ENCODE measurements at places on chromosomes 11 and 22. TPM values are rescaled to one million over a fixed set of nuclear protein-coding genes. Genes with fewer than 3 reads are reported as not detected.

Gene IFITM1
- 179 TPM for total RNA-seq

Gene CADM1
- total RNA-seq = 35.4 TPM

Gene GLB1L2
- 17.0 TPM for total RNA-seq

Gene OR51B4
- 6.9 TPM for total RNA-seq

- no peak for DNase-seq
Measured at GRCh38 chr11:133708547-133709051, 136.7 kb downstream of the SPATA19 start.

GRCh38 chr11:64629796-64630562 lies 39.0 kb downstream of the SLC22A12 start:
- DNase-seq = no peak

- DNase-seq = no peak
Measured at GRCh38 chr11:111450480-111451320, 61.5 kb downstream of the BTG4 start.

DNA sequence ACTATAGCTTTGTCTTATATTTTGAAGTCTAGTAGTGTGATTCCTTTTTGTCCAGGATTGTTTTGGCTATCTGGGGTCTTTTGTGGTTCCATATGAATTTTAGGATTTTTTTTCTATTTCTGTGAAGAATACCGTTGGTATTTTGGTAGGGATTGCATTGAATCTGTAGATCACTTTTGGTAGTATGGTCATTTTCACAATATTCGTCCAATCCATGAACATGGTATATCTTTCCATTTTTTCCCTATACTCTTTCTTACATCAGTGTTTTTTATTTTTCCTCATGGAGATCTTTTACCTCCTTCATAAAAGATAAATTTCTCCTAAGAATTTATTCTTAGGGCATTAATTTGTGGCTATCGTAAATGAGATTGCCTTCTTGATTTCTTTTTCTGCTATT lies 29.1 kb downstream of the MADD start:
- no peak for DNase-seq

DNA sequence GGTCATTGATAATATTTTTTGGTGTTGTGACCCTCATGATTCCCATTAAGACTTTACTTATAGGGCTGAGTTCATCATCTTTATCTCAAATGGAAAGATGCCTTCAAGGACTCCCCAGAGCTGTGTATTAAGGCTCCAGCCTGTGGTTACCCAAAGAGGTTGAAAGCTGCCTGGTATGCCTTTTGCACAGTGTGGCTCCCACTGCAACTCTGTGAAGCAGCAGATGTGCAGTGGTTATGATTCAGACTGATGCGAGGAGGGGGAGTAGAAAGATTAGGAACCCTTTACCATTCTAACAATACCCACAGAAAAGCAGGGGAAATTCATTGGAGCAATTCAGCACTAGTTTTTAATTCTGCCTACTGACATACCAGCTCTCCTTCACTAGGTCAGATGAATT lies 560.0 kb downstream of the INSC start:
- no peak for DNase-seq

DNA sequence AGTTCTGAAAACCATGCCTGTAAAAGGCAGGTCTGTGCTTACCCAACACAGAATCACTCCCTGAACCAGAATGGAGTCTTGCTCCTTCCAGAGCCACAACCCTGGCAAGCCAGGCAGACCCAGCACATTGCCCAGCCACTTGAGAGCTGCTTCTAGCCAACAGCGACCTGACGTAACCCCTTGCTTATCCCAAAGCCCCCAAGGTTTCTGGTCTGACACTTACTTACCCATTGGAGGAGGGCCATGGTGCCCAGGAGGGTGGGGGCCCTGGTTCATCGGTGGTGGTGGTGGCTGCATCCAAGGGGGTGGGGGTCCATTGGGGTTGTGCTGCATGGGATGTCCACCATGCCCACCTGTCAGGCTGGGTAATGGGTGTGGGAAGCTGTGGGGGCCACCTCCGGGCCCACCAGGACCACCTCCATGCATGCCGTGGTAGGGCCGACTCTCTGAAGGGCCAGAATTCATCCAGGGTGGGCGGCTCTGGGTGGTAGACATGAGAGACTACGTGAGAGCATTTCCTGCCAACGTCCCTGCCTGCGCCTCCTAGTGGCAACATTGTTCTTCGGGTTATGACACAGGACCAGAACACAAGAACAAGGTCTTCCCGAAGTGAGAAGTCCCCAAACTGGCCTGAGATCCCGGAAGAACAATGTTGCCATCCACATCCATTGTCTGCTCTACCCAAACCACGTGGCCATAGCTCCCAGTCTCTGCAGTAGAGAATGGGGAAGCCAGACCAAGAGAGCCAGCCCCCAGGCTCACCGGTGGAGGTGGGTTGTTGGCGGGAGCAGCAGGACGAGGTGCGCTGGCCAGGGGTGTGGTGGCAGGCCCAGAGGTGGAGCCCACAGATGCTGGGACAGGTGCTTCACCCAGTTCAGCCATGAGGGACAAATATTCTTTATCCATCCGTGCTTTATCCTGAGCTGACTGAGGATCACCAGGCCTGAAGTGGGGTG lies 7.8 kb upstream of the PYGM start:
- peak; percentile 54 for DNase-seq

DNA sequence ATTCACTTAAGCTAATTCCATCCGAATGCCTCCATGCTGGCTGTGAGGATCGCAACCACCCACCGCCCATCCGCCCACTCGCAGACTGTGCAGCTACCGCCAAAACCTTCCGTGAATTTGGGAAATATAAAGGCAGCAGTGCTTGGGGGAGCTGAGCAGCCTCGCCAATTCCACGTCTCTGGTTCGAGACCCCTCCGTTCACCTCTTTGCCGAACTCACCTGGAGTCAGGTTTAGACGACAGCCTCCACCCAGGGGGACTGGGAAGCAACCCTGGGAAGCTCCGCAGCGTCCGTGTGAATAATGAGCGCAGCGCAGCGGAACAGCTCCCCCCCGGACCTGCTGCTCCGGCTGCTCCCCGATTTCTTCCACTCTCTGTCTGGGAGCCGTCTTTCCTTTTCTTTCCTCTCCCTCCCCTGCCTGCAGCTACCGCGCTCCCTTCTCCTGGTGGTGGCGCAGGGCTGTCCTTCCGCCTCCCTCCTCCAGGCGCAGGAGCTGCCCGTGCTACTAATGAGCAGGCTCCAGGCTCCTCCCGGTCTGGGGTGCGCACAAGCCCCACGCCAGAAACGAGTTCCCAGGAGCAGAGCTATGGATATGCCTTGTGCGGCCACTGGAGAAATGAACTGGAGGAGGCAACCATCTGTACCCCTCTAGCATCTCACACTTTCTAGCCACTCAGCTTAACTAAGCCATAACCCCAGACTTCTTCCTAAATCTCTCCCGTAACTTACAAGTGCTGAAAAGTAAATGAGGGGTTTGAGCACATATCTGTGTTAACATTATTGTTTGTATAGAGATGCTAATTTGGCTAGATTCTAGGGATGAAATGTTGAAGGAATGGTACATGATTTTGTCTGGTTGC lies 107.3 kb downstream of the XKR3 start:
- DNase-seq = peak; percentile 11
